ENCODE measurements at places on chromosomes 5 and 9.

DNA sequence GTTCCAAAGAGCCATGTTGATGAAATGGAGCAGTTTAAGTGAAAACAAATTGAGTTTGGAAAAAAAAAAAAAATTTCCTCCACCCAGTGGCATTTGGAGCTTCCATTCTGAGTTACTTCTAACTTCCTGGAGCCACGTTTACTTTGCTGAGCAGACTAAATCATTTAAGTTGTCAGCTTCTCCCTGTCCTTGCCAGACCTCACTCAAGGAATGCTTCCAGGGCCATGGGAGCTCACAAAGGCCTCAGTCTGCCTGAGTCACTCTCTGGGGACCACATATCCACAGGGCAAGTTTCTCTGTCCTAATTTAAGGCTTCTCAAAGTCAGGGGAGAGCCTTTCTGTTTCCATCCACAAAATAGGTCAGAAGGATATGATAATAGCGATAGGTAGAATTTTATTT lies 210.3 kb upstream of the TNC start:
- DNase-seq: peak; percentile 96

GRCh38 chr5:180873615-180874520 lies 12.8 kb upstream of the ZFP62 start:
- DNase-seq: no peak

GRCh38 chr9:125750627-125751011 lies 3.4 kb downstream of the PBX3 start:
- DNase-seq: no peak

GRCh38 chr5:85703296-85703695 lies 914.4 kb upstream of the COX7C start:
- DNase-seq: no peak

DNA sequence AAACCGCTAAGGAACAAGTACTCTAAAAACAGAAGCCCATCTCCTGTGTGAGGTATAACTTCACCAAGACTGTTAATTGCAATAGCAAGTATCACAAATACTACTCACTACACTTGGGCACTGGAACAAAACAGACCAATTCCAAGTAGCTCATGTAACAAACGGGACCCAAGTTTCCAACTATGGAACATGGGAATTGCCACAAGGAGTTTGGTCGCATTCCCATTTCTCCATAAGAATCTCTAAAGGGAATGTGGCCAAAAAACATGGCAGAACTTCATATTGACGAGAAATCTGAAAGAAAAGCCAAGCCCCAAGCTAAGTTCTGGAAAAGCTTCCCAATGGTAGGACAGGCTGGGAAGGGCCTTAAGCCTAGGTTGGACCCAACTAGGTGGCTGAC lies 162.5 kb downstream of the MAPKAP1 start:
- no peak for DNase-seq

GRCh38 chr5:1181451-1182359 lies 19.7 kb upstream of the SLC6A19 start:
- DNase-seq: no peak

DNA sequence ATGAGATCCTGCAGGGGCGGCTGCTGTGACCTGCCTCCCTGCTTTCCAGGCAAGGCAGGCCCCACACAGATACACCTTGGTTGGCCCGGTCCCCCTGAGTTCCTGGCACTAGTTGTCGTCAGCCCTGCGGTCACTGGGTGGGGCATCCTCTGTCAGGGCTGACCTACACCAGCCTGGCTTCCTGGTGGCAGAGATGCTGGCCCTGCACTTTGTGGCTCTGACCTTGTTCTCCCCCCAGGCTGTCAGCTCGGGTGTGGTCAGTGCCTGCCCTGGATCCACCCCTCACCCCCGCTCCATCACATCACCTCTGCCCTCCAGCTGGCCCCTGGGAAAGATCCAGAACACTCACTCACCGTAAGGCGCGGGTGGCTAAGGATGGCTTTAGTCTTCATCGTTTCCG lies 74.1 kb downstream of the PHF2 start:
- DNase-seq: no peak

- DNase-seq: peak; percentile 42
Observed at GRCh38 chr5:126658561-126658960, 57.8 kb downstream of the PHAX start.

- no peak for DNase-seq
Observed at GRCh38 chr5:132478366-132478871, 12.2 kb downstream of the IRF1 start.

DNA sequence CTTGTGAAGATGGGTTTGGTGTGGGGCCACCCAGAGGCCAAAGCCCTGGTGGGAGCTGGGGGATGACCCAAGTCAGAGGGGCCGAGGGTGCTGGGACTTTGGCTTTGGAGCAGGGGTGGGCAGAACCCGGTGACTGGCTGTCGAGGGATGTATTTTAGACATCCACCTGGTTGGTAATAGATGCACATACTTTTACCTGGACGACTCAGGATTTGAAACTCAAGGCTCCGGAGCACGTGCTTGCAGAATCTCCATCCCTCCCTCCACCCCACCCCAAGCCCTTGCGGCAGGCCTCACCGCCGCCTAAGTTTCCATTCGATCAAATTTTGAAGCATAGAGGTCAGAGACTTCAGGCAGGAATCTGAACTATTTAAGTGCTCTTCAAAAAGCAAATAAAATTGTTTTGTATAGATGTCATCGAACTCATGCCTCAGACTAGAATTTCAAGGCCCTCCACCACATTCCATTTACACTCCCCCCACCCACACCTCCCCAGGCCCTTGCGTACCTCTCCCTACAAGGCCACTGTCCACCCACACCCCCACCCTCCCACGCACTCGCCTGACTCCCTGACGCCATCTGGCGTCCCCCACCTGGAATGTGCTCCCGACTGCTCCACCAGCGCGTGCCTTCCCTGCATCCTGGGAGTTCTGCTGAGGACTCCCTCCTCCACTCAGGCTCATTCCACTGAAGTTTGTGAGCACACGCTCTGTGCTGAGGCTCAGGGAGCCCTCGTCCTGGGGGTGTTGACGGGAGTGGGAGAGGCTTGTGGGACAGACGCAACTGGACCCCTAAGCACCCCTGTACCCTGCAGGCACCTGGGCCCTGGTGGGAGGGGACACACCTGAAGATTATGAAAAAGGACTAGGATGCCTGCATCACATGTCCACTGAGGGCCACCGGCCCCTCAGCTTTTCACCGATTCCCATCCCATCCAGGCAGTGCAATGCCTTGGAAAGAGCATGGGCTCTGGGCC lies 56.4 kb upstream of the RPL26L1 start:
- DNase-seq: peak; percentile 95

- no peak for DNase-seq
Observed at GRCh38 chr5:6190838-6191237, 187.5 kb downstream of the MED10 start.

DNA sequence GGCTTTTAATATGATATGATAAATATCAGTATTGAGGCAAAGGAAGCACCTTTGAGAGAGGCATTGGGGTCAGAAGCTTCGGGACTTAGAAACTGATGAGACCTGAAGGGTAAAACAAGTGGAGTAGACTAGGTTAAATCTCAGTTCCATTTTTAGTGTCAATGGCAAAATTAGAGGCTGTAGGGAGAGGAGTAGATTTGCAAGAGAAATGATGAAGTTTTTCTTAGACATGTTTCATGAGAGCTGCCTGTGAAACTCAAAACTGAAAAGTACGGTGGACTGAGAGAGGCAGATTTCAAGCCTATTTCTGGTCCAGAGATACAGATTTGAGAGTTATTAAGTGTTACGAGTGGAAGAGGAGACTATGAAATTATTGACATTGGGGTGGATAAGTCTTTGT lies 278.5 kb downstream of the TAF11L14 start:
- no peak for DNase-seq

DNA sequence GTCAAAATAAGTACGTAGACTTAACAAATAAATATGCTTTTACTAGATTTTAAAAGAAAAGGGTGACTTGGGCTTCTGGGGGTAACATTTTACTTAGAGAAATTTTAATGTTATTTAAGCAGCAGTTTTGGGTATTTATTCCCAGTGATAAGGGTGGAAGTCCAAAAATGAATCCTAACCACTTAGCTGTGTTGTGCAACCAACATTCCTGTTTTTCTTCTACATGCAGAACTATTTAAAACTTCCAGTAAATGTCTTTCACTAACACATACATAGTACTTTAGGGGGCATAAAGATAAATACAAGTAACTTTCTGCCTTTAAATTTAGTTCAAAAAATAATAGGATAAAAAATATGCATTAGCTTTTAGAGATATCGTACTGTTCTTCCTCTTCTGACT lies 436.7 kb downstream of the CTNND2 start:
- DNase-seq: peak; percentile 11

DNA sequence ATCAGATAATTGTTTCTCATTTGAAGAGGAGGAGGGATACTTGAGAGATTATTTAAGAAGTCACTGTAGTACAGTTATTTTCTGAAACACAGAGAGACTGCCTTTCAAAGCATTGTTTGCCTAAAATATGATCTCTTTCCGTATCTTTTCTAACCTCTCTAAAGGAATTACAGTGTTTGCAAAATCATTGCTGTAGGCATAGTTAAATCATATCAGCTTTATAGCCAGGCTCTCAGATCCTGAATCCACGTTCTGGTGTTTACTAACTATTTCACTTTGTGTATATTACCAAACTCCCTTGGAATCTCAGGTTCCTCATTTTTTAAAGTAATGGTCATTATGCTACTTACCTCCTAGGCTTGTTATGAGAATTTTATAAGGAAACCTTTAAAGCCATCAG lies 1151.6 kb upstream of the CDH9 start:
- no peak for DNase-seq

DNA sequence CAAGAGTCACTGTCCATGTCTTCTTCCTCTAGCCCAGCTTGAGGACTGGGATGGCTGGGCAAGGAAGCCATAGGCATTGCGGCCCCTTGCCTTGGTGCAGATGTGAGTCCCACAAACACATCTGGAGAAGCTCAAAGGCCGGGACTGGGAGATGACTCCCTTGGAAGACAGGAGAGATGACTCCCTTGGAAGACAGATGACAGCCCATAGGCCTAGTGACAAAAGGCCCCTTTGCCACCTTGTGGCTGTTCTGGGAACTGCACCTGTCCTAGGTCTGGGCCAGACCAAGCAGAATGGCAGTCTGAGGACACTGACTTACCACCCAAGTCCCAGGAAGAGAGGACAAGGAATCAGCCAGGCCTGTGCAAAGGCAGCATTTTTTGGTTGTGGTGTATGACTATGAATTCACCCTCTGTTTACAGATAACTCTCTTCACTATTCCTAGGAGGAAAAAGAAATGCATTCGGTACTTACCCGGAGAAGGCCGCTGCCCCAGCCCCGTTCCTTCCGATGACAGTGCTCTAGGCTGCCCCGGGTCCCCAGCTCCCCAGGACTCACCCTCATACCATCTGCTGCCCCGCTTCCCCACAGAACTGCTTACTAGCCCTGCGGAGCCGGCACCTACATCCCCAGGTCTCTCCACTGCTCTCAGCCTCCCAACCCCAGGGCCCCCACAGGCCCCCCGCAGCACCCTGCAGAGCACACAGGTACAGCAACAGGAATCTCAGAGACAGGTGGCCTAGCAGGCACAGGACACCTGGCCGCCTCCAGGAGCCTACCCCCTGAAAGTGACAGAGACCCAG lies 30.8 kb downstream of the SKP1 start:
- DNase-seq: peak; percentile 60

GRCh38 chr5:36111238-36111637 lies 40.4 kb downstream of the LMBRD2 start:
- DNase-seq: no peak

- no peak for DNase-seq
Observed at GRCh38 chr9:119091074-119091473, 278.2 kb downstream of the BRINP1 start.

- no peak for DNase-seq
Observed at GRCh38 chr5:54401515-54401914, 54.0 kb upstream of the HSPB3 start.

GRCh38 chr9:117091529-117091928 lies 323.3 kb downstream of the ASTN2 start:
- DNase-seq: no peak

DNA sequence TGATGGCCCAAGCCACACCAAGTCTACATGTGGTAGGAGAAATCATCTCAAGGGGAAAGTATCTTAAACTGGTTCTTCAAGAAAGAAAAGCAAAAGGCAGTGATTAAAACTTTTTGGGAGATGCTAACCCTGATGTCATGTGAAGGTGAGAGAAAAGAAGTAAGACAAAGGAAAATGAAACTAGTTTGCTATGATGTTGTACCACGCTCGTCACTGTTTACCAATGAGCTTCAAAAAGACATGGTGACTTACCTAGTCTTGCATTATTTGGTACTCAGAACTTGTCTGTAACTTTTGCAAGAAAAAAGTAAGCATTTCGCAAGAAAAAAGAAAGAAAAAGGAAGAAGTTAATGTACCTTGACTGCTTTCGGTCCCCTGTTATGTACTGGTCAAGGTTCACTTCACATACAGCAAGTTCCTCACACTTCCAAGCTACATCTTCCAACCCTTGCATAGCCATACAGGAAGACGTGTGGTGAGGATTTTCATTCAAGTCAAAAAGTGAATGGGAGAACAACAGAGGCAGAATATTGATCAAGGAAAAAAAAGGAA lies 739.3 kb downstream of the NR2F1-AS1 start:
- DNase-seq: no peak

- no peak for DNase-seq
Observed at GRCh38 chr5:176169393-176170063, 68.7 kb upstream of the SIMC1 start.

- DNase-seq: no peak
Observed at GRCh38 chr9:100724886-100725285, 147.0 kb downstream of the CAVIN4 start.

- DNase-seq: no peak
Observed at GRCh38 chr5:145793574-145793973, 41.6 kb downstream of the PRELID2 start.

GRCh38 chr5:38422622-38423021 lies 133.8 kb downstream of the LIFR start:
- DNase-seq: peak; percentile 33

- no peak for DNase-seq
Observed at GRCh38 chr5:88691945-88692868, 190.8 kb downstream of the MEF2C start.

GRCh38 chr9:74681906-74682305 lies 184.8 kb downstream of the RORB start:
- no peak for DNase-seq

GRCh38 chr5:60699288-60699608 lies 718 bp downstream of the DEPDC1B start:
- DNase-seq: no peak

GRCh38 chr5:55338810-55339243 lies 31.0 kb downstream of the MTREX start:
- no peak for DNase-seq

DNA sequence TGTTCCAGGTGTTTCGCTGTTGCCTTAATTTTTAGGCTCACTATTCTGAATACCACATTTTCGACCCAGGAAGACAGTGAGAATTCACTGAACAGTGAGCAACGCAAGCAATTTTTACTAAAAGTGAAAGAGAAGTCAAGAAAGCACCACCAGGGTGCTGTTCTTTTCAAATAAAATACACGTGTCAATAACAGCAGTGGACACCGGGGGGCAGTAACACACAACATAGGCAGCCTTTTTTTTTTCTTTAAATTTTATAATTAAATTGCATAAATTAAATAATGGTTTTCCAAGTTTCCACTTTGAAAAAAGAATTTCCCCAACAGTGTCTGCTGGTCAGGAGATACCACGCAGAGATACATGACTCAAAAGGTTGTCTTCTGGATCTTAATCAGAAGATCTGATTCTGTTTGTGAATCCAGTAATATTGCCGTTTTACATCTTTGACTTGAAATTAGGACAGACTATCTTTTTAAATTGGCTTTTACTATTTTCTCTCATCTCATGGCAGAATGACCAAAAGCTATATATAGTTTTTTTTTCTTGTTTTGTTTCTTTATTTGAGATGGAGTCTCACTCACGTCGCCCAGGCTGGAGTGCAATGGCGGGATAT lies 47.1 kb upstream of the SH3GL2 start:
- peak; percentile 43 for DNase-seq

All from fibroblast of skin of right quadriceps (primary cell).